AG08395 (cell line): ENCODE measurements at places on chromosomes 7 and 10.

GRCh38 chr10:98299341-98299740 is 31.3 kb upstream of the LOXL4 start:
- no peak for DNase-seq

- DNase-seq: no peak
Observed at GRCh38 chr7:121397361-121397760, 1.3 kb upstream of the FAM3C start.

GRCh38 chr10:96370584-96371157 is 11.9 kb upstream of the OPALIN start:
- peak; percentile 78 for DNase-seq

- DNase-seq: no peak
Observed at GRCh38 chr7:96299496-96299895, 22.4 kb downstream of the SLC25A13 start.

DNA sequence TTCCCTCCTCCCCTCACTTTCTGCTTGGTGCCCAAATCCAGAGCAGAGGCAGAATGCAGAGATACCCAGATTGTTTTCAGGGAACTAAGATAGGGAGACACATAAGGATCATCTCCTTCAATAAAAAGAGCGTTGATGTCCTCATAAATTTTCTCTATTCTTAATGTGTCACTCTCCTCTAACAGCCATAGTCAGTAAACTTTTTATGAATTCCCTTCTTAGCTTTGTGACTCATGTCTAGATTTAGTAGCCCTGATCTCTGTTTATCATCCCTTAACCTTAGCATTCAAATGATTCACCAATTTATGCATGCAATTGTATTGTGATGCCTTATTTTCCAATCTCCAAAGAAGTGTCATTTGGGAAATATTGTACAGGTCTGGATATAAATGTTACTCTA is 995.5 kb upstream of the C7orf33 start:
- no peak for DNase-seq

GRCh38 chr7:77691892-77692491 is 4.3 kb upstream of the RSBN1L start:
- DNase-seq: no peak
